ENCODE measurements at places on chromosomes 2 and 18.

DNA sequence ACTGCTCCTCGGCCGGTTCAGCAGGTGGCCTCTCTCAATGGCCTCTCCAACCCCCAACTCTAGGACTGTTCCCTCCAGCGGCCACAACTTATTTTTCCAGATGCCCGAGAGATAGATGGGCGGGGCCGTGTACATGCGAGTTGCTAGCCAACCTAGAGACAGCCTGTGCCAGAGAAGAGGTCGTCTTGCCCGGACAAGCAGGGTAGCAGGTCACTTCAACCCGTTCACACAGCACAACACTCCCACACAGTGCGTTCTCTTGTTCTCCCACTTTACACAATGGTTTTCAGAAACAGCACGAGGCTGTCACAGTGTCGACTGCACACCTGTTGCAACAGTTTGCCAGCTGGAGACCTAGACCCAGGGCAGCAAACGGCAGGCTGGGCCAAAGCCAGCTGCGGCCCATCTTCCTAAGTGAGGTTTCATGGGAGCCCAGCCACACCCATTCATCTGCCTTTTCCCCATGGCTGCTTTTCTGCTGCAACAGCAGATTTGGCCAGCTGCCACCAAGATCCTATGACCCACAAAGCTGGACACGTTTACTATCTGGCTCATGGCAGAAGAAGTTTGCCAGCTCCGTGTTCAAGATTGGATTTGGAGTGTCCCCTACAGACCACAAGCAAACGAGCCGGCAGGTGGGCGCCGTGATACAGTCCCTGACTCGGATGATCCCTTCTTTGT is 7.3 kb upstream of the PRLH start:
- no peak for DNase-seq

DNA sequence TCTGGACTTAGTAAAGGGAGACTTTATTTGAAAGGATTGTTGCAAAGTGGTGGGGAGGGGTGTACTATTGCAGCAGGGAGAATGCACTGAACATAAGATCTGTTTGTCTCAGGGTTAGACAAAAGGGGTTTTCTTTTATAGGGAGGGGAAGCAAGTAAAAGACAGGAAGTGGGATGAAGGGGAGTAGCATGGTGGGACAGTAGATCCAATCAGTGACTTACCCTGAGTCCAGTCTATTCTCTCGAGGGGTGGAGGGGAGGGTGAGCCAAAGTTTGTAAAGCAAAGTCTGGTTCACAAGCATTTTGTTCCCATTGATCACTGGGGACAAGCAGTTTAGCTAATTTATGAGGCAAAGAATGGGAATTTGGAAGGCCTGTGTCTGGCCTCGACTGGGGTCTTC is 35.0 kb upstream of the CYP27C1 start:
- no peak for DNase-seq

GRCh38 chr2:239913636-239914417 is 111.3 kb downstream of the NDUFA10 start:
- DNase-seq: no peak

- no peak for DNase-seq
Observed at GRCh38 chr18:79396431-79397246, 909 bp downstream of the NFATC1 start.

GRCh38 chr2:161943011-161943410 is 131.0 kb downstream of the DPP4 start:
- no peak for DNase-seq

- no peak for DNase-seq
Observed at GRCh38 chr18:29164993-29165599, 988.2 kb upstream of the CDH2 start.

DNA sequence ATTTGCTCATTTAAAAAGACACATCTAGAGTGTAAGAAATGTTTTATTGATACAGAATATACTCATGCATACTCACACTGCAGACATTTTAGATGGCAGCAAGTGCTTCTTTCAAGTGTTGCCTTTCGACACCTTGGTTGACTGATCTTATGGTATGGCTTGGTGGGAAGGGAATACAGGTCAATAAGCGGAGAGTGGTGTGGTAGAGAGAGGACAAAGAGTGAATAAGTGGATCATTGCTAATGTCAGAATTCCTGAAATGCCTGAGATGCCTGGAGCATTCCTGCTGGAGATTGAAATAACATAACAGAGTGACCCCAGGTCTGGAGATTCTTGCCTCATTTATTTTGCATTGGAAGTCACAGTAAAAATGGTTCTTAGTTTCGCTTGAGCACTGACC is 76.7 kb downstream of the RND3 start:
- no peak for DNase-seq

GRCh38 chr2:43226955-43227829 is 786 bp upstream of the ZFP36L2 start:
- peak; percentile 98 for DNase-seq

- no peak for DNase-seq
Observed at GRCh38 chr18:52933356-52933755, 593.4 kb downstream of the DCC start.

DNA sequence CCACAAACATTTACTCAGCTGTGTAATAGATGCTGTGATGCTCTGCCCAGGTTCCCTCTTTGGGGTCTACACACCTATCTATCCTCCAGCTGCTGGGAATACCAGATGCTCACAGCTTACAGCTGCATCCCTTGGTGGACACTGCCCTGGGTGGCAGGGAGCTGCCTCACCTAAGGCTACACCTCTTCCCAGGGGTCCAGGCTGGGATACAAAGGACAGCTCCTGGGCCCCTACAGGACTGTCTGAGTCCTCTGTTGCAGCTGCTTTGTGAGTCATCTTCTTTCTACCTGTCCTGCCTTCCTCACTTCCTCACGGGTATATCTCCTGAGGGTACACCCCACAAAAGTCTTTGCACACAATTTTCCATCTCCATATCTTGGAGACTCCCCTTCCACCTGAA is 27.6 kb downstream of the THNSL2 start:
- DNase-seq: no peak

DNA sequence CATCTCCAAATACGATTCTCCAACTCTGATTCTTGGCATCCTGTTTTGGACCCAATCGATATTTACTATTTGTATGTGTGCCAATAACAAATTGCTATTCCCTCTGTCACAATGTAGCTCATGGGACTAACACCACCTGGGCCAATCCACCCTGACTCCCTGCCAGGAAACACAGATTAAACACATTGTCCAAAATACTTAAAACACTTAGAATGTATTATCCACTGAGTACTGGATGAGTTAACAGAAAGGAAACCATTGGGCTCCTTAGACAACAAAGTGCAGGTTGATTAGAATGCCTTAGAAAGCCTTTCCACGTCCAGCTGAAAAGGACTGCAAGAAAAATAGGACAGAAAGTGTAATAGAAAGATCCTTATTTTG is 79.4 kb upstream of the ARHGAP28 start:
- DNase-seq: no peak

GRCh38 chr18:34702814-34703213 is 7.3 kb upstream of the DTNA start:
- no peak for DNase-seq

DNA sequence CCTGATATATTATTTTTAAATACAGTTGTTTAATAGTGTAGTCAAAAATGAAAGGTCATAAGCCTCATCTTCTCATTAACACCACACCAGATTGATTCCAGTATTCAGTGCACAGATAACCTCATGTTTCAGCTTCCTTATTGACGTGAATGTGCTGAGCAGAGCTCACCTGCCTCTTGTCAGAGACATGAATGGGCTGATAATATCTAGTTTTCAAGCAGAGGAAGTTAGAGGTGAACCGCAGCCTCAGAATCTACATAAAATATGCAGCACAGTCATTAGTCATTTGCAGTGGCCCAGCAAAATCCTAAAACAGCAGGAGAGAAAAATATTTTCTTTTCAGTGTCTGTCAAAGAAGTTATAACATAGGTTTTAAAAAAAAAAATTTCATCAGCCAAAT is 216.2 kb downstream of the GBX2 start:
- no peak for DNase-seq

DNA sequence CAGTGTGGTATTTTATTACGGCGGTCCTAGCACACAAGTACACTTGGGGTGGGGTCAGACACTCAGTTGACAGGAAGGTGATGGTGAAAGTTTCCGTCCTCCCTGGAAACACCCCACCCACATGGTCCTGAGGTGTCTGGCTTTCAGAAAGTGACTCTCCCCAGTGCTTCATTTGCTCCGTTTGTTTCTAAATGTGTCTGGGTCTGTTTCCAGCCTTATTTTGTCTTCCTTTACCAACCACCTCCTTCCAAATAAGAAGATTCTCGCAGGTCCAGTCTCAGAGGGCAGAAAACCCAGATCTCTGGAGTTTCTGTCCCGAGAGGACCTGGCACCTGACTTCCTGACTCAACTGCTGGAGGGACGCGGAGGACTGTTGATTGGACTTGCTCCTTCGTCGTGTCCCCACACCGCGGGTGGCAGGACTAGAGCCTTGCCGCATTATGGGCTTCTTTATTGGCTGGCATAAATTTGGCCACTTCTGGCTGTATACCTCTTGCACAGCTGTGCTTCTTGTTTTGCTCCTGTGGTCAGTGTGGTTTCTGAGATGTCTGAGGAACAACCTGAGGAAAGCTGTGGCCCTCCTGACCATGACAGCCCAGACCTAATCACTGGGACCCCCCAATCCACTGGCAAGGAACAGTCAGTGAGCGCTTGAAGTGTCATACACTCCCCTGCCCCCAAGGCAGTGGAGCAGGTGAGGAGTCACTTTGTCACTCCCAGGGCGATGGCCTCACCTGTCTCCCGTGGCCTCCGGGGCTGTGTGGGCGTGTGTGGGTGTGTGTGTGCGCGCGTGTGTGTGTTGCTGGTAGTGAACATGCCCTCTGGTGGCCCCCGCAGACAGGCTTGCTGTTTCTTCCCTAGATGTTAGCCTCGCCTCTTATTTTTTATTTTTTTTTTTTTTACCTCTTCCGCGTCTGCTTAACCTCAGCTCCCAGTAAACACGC is 45.6 kb downstream of the MEX3C start:
- no peak for DNase-seq

DNA sequence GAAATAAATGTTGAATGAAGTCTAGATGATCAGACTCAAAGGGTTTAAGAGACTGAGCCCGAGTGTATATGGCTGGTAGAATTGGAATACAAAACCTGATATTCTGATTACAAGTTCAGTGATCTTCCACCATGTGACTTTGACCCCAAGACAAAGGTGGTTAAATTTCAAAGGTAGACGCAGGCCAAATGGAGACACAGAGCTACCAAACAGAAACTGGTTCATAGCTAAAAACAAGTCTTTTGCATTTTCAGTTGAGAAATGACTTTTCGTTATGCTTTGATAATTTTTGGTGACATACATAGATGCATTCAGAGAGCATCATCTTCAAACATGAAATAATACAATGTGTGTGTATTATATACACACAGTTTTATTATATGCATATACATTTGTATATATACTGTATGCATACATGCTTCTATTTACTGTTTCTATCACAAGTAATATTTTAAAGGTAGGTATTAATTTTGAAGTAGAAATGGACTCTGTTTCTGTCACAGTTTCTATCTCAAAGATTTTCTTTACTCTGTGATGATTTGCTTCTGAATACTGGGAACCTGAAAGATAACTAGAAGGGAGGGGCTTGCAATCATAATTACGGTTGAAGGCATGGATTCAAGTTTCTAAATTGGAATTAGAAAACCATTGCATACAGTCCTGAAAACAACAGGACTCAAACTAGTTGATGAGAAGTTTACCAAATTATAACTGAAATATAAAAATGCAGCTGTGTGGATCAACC is 142.3 kb downstream of the ABCA12 start:
- no peak for DNase-seq

- no peak for DNase-seq
Observed at GRCh38 chr2:201118961-201119854, 3.2 kb downstream of the CFLAR start.

GRCh38 chr2:18910843-18911242 is 321.5 kb upstream of the NT5C1B start:
- DNase-seq: no peak

DNA sequence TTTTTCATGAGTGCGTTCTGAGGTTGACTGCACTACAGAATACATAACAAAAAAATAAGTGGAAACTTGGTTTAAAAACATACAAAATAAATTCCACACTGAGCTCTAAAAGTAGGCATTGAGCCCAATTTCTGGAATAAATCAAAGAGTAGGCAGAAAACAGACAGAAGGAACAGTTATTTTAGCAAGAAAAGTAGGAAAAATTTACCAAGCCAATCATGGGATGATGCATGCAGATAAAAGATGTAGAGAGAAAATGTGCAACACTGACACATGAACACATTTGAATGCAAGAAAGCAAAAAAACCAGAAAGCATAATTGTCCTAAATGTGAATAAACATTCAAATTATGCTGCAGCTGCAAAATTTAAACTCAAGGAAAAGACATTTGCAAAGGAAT is 308.3 kb downstream of the DLGAP1 start:
- no peak for DNase-seq

DNA sequence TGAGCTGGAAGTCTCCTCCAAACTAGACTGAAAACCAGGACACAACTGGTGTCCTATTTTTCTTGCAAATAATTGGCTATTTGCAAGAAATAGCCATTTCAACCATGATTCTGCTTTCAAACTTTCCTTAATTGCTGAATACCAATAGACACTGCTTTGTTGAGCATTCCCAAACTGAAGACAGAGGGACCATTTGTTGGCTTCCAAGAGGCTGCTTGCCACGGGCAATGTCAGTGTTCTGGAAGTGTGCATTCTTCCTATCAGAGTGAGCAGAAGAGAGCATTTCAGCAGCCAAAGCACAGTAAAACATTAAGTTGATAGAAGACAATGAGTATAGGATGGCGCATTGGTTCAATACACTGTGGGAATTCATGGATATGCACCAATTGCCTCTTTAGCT is 360.5 kb upstream of the RGPD4 start:
- DNase-seq: no peak

GRCh38 chr2:57434972-57435371 is 611.6 kb upstream of the VRK2 start:
- DNase-seq: no peak

DNA sequence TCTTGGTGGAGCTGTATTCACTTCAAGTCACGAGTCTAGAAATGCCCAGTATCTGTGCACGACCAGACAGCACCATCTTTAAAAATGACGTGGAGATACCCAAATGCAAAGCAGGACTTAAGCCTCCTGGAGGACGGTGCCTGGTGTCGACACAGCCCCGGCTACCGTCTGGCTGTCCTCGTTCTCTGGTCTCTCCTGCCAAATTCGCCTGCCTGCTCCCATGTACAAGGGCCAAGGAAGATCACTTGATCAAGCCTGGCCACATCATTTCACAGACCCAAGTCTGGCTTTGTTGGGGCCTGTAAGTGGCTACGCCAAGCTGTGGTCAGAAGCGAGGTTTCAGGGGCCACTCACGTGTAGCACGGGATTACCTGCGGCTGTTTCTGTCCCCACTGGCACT is 9.4 kb downstream of the ODC1 start:
- DNase-seq: no peak

- no peak for DNase-seq
Observed at GRCh38 chr2:65727816-65728215, 295.4 kb upstream of the SPRED2 start.
